ENCODE measurements at places on chromosomes 2 and 18.

DNA sequence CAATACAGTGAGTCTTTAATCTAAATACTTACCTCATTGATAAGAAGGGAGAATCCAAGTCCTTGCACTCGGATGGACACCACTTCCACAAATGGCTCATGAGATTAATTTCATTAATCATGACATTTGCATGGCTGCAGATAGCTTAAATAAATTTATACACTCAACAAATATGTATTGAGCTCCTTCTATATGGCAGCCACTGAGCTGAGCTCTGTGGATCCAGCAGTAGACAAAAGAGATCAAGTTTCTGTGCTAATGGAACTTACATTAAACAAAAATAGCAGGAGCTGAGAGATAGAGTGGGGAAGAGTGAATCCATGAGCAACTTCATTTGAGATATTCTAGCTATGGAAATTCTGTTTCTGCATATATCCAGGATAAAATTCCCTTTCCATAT lies 44.4 kb downstream of the RAB27B start:
- DNase-seq: no peak

DNA sequence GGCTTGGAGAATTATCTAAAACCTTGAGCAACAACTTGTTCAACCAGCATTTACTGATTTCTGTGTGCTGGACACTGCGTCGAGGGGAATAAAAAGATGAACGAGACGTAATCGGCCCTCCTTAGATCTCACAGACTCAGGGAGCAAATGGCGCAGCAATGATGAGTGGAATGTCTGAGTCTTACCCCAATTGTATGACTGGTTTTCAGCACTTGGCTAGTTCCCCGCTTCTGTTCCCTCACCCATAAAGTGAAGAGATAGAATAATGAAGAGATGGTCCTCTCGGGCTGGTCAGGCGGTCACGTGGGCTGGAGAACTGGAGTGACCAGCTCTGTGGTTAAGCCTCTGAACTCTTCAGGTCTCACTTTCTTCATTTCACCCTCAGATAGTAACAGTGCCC lies 17.3 kb upstream of the GATA6 start:
- no peak for DNase-seq

DNA sequence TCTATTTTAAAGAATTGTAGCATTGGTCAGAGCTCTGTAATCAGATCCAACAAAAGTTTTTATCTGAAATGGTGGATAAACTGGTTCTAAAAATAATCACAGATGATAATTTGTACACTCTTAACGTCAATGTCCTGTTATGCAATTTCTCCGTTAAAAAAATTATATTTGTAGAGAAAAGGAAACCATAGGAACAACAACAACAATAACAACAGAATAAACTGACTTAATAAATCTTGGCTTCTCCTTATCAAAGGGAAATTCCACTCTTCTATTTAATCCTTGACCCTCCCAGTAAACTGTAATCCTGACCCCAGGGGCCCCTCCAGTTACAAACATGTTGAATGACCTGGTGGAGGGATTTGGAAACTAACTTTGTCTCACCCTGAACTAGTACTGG lies 78.6 kb upstream of the ZFP36L2 start:
- DNase-seq: no peak

DNA sequence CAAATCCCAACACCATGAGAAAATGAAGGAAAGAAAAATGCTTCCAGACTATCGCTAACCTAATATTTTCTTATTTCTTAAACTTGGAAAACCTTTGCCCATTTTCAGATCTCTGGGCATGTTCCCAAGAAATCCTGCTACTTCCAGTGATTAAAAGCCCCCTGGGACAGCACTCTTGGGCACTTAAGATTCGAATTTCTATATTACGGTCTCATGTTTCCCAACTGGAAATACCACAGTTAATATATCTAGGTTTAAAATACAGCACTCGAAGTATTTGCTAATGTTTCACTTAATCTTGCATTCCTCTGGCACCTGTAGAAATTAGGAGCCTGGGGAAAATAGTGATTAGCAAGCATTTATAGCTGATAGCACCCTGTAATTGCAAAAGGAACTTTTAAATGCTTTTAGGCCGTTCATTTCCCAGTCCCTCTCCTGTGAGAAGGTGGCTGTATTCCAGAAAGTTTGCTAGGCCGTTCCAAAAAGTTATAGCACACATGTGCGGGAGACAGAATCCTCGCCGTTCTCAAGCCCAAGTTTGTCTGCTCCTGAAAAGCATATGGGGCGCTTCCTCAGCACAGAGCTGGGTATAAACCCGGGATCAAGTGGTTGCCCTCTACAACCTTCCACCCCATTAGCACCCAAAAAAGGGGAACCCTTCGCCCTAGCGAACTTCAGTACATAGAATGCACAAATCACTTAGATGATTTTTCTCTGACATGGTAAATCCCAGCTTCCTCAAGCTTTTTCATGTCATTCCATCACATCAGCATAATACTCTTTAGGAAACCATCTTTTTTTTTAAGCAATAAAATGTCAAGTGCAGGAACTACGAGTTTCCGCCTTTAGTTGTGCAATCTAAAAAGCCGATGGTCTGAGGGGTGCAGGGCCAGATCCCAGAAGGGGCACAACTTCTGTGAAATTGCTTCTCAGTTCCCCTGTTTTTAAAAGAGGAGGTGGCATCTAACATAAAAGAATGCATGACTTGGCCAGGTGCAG lies 60.6 kb downstream of the DIPK1C start:
- DNase-seq: no peak

DNA sequence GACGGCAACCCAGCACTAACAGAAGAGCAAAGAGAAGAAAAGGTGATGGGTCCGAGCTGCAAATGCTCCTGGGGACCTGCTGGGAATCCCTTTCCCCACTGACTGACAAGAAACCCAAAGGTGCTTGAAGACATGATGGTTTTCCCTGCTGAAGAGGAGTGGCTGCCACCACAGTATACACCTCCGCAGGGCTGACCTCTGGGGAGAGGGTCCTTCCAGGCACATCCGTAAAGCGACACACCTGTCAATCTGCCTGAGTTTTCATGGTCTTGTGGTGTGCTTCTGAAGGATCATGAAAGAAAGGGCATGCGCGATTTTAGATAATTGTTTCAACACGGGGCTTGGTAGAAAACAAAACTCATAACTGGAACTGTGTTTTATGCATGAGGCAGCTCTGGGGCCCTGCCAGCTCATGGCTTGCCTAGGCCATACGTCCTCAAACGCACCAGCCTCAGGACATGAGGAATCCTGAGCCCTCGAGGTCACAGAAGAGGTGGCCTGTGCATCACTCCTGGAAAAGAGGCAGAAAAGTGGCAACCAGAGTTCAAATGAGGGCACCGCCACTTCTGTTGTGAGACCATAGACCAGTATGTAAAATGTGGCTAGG lies 51.8 kb downstream of the SERTAD2 start:
- peak; percentile 49 for DNase-seq

- no peak for DNase-seq
These were observed 78.9 kb downstream of the UXS1 start for GRCh38 chr2:106115250-106115649.

DNA sequence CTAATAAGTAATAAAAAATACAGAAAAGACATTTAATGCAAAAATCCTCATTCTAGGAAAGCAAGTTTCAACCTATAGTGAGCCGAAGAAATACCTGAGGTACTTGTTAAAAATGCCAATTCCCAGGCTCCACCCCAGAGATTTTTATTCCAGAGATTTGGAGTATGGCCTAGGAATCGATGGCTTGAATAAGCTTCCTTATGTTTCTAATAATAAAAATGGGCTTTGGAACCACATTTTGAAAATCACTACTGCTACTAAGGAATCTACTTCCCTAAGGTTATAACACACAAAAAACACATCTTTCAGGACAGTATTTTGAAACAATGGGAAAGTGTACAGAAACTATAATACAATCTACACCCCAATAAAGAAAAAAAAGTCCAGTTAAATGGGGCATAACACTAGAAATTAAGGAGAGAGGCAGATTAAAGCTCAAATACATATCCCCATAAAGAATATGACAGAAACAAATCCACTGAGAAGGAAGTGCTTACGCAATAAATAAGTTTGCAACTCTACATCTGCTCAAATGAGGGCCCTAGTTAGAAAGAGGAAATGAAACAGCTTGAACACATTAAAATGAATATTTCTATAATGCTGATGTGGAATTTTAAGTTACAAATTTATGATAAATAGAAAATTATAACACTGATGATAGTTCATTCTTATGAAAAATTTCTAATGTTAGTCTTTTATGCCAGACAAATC lies 103.7 kb downstream of the EPB41L3 start:
- no peak for DNase-seq

DNA sequence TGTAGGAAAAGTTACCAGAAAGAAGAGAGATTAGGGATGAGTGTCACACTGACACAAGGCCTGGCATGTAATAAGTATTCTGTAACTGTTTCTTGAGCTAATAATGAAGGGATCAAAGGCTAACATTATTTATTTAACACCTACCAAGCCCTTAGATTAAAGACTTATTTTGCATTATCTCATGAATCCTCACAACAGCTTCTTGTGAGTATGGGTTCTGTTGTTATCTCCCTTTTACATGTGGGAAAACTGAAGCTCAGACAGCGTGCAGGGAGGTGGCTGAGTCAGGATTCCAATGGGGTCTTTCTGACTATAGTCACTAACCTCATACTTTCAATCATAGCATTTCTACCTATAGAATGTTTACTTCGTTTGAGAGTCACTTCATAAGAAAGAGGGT lies 79.0 kb upstream of the PROKR1 start:
- DNase-seq: no peak

DNA sequence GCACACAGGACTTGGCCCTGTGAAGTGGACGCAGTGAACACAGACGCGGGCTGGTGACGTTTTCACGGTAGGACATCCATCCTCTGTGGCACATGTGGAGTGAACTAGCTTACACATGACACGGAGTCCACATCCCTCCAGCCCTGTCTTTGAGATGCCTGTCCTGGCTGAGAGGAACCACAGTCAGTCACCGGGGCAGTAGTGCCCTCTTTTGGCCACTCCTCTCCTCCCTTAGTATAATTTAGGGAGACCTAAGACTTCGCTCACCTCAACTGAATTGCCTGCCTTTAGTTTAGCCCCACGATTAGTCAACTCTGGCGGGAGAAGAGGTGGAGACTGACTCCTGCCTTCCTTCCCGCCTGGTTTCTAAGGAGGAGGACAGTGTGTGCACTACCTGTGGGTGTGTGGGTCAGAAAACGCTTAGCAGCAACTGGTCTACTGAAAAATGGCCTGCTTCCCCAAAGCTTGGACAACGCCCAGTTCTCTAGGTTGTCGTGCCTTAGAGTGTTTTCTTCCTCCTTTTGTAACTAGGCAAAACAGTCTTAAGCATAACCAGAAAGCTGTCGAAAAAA lies 70.6 kb downstream of the MBP start:
- no peak for DNase-seq

DNA sequence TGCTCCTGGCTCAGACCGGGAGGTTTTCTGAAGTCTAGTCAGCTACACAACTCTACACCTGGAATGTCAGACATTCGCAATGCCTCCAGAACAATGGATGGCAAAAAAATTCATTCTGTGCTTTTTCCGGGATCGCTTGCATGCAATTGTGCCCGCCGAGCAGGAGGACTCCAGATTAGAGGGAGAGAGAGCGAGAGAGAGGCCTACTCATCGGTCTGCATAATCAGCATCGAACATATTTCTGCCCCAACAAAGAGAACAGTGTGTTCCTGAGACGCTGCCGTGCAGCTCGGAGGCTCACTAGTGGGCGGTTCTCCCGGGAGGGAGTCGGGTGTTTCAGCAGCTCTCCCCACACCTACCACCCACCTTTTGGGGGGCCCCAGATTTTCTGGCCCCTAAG lies 117.1 kb downstream of the KLHL29 start:
- no peak for DNase-seq

GRCh38 chr2:181139831-181140230 lies 159.4 kb downstream of the UBE2E3 start:
- no peak for DNase-seq

DNA sequence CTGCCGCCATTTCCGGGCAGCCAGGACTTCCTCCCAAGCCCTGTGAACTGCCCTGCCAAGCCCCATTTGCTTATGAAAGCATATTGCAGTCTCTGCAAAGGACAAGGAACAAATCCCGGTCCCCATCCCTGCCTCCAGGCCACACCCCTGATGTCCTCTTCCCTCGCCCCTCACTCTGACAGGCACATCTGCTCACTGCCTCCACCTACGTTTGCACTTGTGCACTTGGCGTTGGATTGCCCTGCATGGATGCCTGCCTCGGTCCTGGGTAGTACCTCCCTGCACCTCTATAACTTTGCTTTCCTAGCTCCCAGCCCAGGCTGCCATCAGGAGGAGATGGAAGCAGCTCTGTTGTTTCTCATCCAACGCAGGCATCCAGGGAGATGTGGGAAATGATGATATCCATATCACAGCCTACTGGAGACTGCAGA lies 19.6 kb upstream of the RPL31 start:
- peak; percentile 48 for DNase-seq

- DNase-seq: no peak
These were observed 16.1 kb upstream of the ZNF236 start for GRCh38 chr18:76806301-76806700.

GRCh38 chr18:23033056-23033455 lies 99.9 kb downstream of the RBBP8 start:
- DNase-seq: no peak

DNA sequence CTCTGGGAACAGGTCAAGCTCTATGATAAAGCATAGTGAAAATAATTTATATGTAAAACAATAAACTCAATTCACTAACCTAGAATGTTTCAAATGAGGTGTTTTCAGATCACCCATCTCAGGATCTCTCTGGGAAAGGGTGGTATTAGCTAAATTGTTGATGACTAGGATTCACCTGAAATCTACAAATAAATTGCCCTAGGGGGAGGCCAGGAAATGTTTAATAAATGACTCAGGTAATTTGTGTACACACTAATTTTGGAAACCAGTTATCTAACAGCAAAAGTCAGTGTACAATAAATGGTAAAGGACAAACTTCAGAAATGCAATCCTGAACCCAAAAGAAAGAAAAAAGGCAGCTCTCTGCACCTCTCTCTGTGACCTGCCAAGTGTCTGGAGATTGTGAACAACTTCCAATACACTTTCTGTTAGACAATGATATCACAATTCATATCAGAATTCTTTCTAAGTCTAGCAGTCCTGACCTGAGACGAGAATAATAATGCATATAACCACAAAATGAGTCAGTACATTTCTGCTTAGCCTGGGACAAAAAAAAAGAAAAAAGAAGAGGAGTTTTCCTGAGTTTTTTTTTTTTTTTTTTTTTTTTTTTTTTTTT lies 760.0 kb downstream of the EPHA4 start:
- DNase-seq: no peak

DNA sequence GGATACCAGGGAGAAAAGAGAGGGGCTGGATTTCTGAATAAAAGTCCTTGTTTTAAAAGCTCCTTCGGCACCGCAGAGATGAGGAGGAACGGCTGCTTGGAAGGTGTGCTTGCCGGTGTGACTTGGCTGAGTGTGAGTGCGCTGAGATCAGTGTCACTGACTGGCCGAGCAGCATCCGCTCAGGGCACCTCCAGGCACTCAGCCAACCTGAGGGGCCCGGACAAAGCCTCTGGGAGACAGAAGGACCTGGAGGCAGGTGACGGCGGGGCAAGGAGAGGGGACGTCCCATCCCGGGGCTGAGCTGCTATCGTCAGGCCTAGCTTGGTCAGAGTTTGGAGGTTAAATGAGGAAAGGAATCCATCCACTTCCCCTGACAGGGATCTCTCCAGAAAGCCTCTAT lies 16.8 kb upstream of the ALLC start:
- DNase-seq: peak; percentile 55

- no peak for DNase-seq
These were observed 256.5 kb downstream of the TPGS2 start for GRCh38 chr18:36572135-36572856.

- no peak for DNase-seq
These were observed 1042.2 kb upstream of the CNTNAP5 start for GRCh38 chr2:122982936-122983335.

All from left forelimb (tissue), 1 donor.